Lower leg skin (tissue), 4 donors: ENCODE measurements at places on chromosomes 2 and 18.

DNA sequence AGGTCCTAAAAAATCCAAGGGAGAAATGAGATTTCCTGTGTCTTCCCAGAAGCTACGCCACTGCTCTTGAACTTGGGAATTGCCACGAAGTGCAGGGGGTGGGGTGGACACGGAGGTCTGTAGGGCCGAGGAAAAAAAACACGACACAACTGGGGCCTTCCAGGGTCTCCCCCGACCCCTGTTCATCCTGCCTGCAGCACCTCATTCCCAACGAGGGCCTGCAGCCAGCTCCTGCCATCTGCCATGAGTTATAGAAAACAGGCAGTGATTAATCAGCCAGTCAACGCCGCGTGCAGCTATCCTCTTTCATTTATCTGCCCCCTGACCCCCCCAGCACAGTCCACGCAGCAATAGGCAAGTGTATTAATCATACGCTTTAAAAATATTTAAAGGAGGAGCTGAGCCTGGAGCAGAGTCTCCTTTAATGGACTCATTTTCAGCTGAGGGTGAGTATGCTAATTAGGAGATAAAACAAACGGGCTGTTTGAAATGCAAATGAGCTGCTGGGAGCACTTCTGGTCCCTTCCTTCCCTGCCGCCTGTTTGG, 209.9 kb downstream of the TFCP2L1 start:
- DNase-seq: no peak

DNA sequence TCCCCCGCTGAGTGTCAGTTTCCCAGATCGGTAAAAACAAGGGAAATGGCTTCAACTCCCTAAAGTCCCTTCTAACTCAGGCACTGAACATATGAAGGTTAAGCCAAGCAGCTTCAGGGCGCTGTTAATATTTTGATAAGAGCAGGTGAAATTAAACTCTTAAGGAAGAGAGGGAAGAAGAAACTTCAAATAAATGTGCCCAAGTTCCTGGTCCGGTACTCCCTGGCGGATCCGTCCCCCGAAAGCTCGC, 564 bp downstream of the TRABD2A start:
- DNase-seq: no peak

GRCh38 chr2:143182649-143183048, 53.4 kb downstream of the ARHGAP15 start:
- DNase-seq: no peak

DNA sequence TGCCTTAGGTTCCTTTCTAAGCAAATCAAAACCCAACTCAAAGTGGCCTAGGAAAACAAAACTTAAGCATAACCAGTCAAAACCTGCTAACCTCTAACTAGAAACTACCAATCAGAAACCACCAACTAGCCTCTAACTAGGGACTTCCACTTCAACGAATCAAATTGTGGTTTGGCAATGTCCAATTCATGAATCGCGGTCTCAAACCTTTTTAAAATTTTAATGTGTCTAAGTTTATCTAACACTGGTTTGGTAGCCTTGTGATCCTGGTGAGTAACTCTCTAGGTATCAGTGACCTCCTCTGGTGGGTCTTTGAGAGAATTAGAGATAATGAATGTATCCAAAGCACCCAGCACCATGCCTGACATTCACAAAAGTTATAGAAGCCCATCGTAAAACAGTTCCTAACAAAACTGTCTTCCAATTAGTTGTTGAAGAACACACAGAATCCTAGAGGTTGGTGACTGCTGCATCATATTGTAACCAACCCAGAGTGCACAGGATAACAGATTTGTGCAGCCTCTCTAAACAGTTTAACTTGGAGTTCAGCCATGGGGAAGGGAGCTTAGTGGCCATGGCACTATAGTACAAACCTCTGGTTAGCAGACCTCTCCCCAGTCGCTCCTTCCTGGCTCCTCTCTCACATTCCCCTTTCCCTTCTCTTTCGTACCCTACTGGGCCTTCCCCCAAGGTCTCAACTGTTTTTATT, 45.2 kb upstream of the B3GNT2 start:
- no peak for DNase-seq

DNA sequence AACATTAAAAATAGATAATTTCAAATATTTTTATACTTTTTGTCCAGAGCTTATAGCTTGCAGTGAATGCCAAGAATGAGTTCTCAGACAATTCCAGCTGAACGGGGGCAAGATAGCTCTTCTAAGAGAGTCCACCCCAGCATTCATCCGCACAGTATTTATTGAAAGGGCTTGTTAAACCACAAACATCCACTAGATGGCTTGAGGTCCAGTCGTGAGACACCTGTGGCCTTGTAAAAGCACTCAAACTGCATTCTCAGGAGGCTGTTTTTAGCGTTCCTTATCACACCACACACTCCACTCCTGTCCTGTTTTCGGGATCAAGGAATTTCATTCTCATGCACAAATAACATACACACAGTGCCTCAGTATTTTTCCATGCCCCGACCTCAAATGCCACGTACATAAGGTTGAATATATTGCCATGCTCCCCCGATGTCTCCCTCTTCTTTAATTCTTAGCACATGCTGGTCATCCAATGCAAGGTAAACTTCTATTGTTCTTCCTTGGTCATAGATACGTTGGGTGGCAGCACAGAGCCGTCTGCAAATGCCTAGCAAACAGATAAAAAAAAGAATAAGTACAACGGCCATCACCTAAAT, 47.4 kb downstream of the DNAJC10 start:
- no peak for DNase-seq
